Small intestine (tissue), 16 donors: ENCODE measurements at places on chromosomes 1 and 21. TPM values are rescaled to one million over a fixed set of nuclear protein-coding genes. Genes with fewer than 3 reads are reported as not detected.

The GPR37L1 gene
- 0.10 TPM for polyA plus RNA-seq

The PODN gene
- 0.45 TPM for polyA plus RNA-seq

The IGSF21 gene
- not detected for polyA plus RNA-seq

DNA sequence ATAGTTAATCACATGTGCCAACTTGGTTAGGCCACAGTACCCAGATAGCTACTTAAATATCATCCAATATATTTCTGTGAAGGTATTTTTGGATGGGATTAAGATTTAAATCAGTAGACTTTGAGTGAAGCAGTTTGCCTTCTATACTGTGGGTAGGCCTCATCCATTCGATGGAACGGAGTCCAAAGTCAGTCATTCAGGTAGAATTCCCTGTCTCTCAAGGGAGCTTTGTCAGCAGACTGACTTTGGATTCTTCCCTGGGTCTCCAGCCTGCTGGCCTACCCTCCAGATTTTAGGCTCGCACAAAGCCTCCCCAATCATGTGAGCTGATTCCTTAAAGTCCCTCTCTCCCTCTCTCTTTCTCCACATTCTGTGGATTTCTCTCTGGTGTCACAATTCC lies 145.1 kb upstream of the MAGI3 start:
- H3K27me3 ChIP-seq, result no peaks in the 10 kb centered on the region
- no peak overlapping the region for H3K27ac ChIP-seq
- DNase-seq, result no peak
- no peak overlapping the region for H3K4me3 ChIP-seq
- H3K36me3 ChIP-seq, result no peaks in the 10 kb centered on the region
- peaks cover 3% of the 10 kb centered on the region for H3K4me1 ChIP-seq

GRCh38 chr1:58031416-58031815 lies 515.1 kb downstream of the OMA1 start:
- no peak overlapping the region for H3K27ac ChIP-seq
- no peaks in the 10 kb centered on the region for H3K27me3 ChIP-seq
- H3K4me1 ChIP-seq, result peaks cover 16% of the 10 kb centered on the region
- no peak overlapping the region for H3K4me3 ChIP-seq
- no peaks in the 10 kb centered on the region for H3K36me3 ChIP-seq

DNA sequence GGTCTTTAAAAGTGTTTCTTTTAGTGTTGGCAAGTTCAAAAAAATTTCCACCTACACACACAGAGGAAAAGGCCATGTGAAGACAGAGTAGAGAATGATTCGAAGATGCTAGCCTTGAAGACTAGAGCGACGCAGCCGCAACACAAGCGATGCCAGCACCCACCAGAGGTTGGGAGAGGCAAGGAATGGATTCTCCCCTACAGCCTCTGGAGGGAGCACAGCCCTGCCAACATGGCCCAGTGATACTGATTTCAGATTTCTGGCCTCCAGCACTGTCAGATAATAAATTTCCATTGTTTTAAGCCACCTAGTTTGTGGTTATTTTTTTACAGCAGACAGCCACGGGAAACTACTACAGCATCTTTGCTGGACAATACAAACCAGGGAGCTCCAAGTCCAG lies 6.9 kb upstream of the ADAR start:
- no peak for DNase-seq
- no peak overlapping the region for H3K4me3 ChIP-seq
- H3K36me3 ChIP-seq, result peaks cover 5% of the 10 kb centered on the region
- no peak overlapping the region for H3K27ac ChIP-seq
- H3K4me1 ChIP-seq, result no peaks in the 10 kb centered on the region
- H3K27me3 ChIP-seq, result no peaks in the 10 kb centered on the region

DNA sequence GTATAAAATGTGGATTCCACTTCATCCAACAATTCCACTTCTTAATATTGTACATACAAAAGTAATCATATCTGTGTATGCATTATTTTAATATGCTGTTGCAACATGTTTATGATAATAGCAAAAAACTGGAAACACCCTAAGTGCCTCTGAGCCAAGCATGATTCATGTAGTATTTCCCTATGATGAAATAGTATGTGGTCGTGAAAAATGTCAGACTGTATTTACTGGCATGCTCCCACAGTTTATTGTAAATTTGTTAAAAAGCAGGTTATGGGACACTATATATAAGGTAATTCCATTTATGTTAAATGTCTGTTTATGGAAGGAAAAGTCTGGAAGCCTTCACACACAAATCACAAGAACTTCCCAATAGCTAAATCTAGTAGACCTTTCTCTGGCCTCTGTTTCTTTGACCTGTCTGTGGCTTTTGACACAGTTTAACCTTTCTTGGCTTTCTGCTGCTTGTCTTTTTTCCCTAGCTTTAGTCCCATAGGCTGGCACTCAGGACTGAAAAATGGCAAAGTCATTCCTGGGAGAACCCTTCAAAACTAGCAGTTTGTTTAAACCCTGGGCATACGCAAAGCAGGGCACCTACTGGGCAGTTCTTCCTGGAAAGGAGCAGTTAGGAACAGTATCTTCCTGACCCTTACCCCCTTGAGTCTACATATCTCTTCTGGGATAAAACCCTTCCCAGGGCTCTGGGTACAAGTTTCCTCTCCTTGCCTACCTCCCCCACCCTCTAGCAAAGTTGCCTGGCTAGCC lies 65.4 kb upstream of the ARTN start:
- H3K4me1 ChIP-seq, result peaks cover 2% of the 10 kb centered on the region
- H3K27me3 ChIP-seq, result no peaks in the 10 kb centered on the region
- H3K27ac ChIP-seq, result no peak overlapping the region
- DNase-seq, result peak; percentile 6
- no peak overlapping the region for H3K4me3 ChIP-seq

DNA sequence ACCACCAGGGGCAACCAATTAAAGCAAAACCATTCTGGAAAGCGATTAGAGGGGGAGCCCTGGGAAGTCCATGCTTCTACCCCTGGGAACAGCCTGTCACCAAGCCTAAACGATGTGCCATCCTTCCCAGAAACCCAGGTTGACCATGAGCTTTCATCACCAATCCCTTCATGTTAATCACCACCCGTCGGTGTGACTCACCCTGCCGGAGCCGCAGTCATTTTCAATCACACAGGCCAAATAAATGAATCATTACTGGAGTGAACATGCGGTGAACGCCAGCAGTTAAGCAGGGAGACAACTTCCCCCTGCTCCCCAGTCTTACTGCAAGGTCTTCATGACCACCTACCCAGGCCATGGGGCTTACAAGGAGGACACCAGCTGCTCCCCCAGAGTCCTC lies 308.8 kb downstream of the AJAP1 start:
- DNase-seq, result no peak
- H3K27ac ChIP-seq, result no peak overlapping the region
- no peak overlapping the region for H3K4me3 ChIP-seq

DNA sequence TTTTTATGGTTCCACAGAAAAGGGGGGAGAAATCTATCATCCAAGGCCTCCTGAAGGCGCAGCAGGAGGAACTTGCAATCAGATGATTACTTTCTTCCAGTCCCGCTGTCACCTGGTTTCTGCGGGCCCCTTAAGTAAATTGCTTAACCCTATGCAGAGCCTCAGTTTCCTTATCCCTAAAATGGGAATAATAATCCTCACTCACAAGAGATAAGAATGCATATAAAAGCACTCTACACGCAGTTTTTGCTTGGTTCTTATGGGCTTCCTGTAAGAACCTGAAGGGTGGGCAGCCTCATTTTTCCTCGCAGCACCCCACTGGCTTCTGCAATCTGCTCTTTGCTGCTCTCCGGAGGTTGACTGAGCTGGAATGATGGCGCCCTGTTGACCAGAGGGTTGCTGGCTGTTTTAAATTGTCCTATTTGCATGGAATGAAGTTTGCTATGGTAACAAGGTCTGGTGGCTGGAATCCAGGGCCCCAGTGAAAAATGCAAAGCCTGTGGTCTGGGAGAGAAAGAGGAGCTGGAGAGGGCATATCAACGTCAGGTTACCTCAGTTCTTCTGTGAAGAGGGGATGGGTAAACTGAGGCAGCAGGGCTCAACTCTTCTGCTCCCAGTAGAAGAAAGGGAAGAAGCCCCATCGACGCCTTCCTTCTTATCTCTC lies 1.0 kb upstream of the KAZN start:
- DNase-seq, result peak; percentile 16
- H3K4me3 ChIP-seq, result no peak overlapping the region
- H3K27ac ChIP-seq, result no peak overlapping the region
- H3K36me3 ChIP-seq, result no peaks in the 10 kb centered on the region

- no peaks in the 10 kb centered on the region for H3K27me3 ChIP-seq
- no peak for DNase-seq
- H3K36me3 ChIP-seq, result no peaks in the 10 kb centered on the region
- H3K4me3 ChIP-seq, result no peak overlapping the region
- no peak overlapping the region for H3K27ac ChIP-seq
These were observed 216.4 kb downstream of the LTN1 start for GRCh38 chr21:28776251-28776650.

DNA sequence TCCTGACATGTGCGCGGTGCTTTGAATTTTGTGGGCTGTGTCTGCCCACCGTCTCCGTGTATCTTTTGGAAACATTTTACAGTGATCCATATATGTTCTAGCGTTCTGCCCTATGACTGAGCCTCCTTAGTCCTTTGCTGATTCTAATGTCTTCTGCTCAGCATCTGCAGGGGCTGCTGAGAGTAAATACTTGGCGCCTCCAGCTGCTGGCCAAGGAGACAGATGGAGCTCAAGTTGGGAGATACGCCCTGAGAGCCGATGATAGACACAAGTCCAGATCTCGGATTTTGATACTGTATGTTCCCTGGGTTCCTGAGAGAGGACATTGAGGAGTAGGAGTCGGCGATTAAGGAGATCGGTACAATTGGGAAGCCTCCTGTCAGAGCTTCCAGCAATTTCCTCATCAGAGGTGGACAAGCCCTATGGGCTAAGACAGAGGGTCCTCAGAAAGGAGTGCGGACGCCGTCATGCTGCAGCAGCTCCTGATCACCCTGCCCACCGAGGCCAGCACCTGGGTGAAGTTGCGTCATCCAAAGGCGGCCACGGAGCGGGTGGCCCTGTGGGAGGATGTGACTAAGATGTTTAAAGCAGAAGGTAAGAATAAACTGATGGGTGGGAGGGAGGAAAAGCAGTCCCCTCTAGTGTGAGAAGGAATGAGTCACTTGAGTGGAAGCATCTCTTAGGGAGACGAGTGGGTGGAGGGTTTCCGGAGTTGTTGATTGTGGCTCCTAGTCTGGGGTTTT lies 390 bp downstream of the ZFP69B start:
- H3K36me3 ChIP-seq, result no peaks in the 10 kb centered on the region
- H3K27me3 ChIP-seq, result no peaks in the 10 kb centered on the region
- peak overlapping the region; percentile 82 for H3K4me3 ChIP-seq
